ENCODE measurements at places on chromosomes 1 and 21.

DNA sequence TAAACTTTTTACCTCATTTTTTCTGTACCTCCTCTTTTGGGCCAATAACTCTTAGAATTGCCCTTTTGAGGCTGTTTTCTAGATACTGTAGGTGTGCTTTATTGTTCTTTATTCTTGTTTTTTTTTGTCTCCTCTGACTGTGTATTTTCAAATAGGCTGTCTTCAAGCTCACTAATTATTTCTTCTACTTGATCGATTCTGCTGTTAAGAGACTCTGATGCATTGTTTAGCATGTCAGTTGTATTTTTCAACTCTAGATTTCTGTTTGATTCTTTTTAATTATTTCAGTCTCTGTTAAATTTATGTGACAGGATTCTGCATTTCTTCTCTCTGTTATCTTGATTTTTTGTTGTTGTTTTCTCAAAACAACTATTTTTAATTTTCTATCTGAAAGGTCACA is 130.3 kb downstream of the PHTF1 start:
- DNase-seq = no peak

GRCh38 chr1:178434899-178435435 is 61.8 kb downstream of the CLEC20A start:
- DNase-seq = no peak

DNA sequence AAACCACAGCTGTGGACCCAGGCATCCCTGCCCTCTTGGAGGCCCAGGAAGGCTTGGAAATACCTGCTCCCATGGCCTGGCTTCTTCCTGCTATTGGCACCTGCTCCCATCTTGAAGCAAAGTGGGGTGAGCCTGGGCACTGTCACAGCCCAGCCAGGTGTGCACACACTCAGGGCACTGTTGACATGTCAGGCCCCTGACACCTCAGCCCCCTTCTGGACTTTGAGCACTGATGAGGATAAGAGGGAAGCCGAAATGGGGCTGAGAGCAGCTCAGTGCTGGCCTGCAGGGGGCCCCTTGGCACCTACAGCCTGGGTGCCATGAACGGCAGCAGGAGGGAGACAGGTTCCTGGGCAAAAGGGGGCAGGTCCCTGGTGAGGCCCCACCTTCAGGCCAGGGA is 55.9 kb downstream of the DAB1 start:
- no peak for DNase-seq

DNA sequence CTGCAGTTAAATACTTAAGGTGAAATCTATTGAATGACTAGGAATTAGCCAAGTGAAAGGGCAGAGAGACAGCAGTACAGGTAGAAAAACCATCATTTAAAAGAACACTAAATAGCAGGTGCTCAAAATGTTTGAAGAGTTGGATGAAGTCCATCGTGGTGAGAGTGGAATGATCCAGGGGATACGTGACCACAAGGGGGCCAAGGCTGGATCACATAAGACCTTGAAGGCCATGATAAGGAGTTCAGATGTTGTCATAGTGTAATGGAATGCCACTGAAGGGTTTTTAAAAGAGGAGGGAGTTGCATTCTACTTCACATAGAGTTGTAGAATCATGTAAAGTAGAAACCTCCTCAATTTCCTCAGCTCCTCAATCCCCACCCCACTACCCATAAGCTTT is 34.8 kb upstream of the HOOK1 start:
- DNase-seq = no peak

GRCh38 chr1:115320377-115320776 is 17.7 kb downstream of the NGF start:
- DNase-seq = no peak
